HuH-7 (cell line): ENCODE measurements at places on chromosomes 4 and X.

DNA sequence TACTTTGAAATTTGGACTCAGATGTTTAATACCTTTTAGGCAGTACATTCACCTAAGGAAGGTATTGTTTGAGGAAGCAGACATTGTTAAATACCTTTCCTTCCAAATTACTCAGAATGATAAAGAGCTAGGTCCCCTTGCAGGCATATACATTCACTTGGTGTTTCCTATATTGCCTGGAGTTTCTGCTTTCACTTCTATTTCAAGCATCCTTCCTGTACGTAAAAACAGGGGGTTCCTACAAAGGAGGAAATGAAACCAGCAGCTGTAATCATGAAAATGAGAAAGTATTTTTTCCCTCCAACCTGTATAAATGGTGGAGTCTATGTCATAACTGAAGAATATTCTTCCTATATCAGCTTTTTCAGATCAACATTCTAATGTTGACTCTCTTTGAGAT lies 90.4 kb upstream of the RASGEF1B start:
- no peak for DNase-seq

DNA sequence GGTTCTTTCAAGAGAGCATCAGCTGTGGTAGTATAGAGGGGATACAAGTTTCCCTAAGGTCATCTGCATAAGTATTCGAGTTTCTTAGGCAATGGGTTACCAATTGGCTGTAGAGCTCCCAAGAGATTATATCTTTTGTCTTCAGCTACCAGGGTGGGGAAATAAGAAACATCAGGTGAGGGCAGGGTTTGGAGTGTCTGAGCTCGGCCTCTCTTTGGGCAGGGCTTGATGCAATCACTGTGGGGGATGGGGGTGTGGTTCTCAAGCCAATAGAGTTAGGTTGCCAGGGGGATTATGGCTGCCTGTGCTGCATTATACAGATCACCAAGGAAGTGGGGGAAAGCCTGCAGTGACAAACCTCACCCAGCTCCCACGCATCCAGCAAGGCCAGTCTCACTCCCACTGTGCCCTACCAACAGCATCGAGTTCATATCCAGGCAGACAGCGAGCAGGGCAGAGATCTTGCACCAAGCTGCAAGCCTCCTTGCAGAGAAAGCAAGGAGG lies 172.1 kb upstream of the MAGEE2 start:
- no peak for DNase-seq

- no peak for DNase-seq
These were observed 82.2 kb downstream of the PSAPL1 start for GRCh38 chr4:7352486-7352885.

DNA sequence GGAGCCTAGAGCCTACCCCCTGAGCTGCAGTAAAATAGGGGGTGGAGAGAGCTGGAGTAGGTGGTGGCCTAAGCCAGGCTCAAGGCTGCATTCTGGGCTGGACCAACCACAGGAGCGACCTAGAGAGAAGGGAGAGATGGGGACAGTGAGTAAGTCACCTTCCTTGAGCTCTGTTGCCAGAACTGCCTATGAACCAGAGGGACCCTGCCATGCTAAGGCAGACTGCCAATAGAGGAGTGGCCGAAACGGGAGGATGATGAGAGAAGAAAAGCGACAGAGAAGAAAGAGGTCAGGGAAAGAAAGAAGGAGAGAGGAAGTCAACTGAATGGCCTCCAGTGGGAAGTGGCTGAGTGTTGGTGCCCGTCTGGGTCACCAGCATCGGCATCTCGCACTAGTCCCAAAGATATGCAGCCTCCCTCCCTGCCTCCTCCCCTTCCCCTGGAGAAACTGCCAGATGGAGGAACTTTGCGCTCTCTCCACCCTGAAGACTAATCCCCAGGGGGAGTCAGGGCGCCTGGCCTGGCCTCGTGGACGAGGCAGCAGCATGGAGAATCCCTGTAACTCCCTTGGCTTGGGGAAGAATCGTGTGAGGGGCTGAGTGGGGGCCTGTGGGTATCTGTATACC lies 28.8 kb downstream of the ELF4 start:
- no peak for DNase-seq

GRCh38 chrX:10326578-10326977 lies 169.8 kb downstream of the CLCN4 start:
- DNase-seq: no peak

DNA sequence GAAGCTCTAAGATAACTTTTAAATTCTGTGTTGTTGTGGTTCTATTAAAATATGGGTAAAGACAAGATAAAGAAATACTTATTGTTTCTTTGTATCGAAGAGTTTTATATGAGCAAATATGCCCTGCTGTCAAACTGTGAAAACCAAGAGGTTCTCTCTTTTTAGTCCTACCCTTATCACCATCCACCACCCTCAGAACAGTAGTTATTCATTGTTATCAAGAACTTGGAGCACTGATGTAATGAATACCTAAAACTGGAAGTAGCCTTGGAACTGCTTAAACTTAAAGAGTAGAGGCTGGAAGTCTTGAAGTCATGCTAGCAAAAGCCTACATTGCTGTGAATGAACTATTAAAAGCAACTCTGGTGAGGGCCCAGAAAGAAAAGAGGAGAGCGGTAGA lies 9.2 kb downstream of the PIR start:
- no peak for DNase-seq
